HEK293T (cell line): ENCODE measurements at places on chromosomes 4 and X.

- no peak for DNase-seq
Measured at GRCh38 chrX:1265086-1265485, 3.5 kb upstream of the CSF2RA start.

DNA sequence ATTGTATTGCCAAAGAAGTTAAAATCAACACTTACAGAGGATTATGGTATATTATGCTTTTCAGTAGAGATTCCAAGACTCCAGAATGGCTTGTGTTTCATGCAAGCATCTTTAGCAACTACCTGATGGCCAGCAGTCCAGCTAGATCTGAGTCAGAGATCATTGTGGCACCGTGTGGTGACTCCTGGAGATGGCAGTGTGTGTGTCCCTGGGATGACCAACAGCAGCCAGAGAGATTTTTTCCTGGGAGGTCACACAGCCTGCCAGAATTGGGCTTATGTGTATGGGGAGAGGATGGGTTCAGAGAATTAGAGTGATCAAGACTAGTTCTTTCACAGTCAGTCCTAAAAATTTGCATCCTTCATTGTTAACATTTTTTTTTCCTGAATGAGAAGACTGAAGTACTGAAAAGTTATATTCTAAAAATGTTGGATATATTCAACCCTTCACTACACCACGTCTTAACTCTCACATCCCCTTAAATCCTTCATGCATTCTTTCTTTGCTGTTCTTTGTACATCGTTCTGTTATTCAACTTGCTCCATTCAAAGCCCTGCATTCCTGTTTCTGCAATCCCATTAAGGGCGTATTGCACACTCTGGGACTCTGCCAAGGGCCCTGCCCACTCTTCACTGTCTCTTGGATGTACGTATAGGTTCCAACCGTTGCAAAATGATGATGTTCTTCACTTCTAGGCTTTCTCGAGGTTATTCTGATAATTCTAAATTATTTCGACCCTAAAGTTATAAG, 12.4 kb downstream of the TENM3 start:
- no peak for DNase-seq

- no peak for DNase-seq
Measured at GRCh38 chr4:40749717-40750460, at the start of gene NSUN7. NSUN7 (plus strand) TSS chr4:40749955; CDS start chr4:40750694, 739 bp downstream.

- DNase-seq = no peak
Measured at GRCh38 chr4:622996-623913, 2.1 kb upstream of the PDE6B start.

DNA sequence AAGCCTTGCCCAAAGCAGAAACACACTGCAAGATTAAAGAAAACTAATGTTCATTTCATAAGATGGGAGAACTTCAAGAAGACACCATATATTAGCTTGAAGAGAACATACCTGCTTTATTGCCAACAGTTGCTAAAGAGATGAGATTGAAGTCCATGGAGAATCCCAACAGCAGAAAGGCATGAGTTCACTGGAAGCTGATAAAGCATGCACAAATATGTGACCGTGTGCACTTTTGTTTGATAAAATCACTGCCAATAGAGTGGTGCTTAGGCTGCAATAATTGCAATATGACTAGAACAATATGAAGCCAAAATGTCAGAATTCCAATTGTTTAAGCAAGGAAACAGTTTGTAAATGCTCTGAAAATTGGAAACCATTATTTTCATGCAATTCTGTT, 125.9 kb upstream of the PPARGC1A start:
- no peak for DNase-seq

GRCh38 chr4:152618971-152619370, 60.8 kb downstream of the TMEM154 start:
- no peak for DNase-seq

- no peak for DNase-seq
Measured at GRCh38 chr4:6236816-6237390, 32.7 kb upstream of the WFS1 start.

DNA sequence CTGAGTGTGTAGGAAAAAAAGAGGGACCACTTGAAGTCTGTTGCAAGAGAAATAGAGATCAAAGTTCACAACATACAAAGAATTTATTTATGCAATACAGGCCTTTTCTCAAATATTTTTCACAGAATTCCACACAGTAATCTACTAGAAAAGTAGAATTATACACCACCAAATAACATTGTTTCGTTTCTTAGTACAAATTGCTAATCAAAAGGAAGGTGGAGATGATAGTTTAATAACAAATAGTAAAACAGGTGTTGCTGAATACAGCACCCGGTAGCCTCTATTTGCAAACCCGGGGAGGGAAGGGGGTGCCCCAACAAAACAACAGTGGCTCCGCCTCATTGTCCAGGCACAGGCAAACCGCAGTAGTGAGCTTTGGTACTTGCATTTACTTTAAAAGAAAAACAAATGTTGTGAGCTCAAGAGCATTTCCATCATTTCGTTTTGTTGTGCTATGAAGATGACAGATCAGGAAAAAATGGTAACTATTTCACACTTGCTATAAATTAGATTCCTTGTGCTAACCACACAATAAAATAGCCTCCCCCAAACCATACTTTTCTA, 186.4 kb downstream of the DCLK2 start:
- no peak for DNase-seq
